ENCODE measurements at places on chromosomes 4 and X. TPM values are rescaled to one million over a fixed set of nuclear protein-coding genes. Genes with fewer than 3 reads are reported as not detected.

DNA sequence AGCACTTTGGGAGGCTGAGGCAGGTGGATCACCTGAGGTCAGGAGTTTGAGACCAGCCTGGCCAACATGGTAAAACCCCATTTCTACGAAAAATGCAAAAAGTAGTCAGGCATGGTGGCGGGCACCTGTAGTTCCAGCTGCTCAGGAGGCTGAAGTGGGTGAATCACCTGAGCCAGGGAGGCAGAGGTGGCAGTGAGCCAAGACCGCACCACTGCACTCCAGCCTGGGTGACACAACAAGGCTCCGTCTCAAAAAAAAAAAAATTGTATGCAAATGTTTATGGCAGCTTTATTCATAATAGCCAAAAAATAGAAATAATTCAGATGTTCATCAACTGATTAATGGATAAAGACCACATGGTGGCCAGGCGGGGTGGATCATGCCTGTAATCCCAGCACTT, 9.8 kb upstream of the NOCT start:
- H3K36me3 ChIP-seq, result no peaks in the 10 kb centered on the region
- no peak overlapping the region for H3K27ac ChIP-seq
- no peaks in the 10 kb centered on the region for H3K27me3 ChIP-seq
- H3K4me1 ChIP-seq, result no peaks in the 10 kb centered on the region

GRCh38 chr4:15031993-15032675, 29.9 kb downstream of the CPEB2 start:
- peaks cover 18% of the 10 kb centered on the region for H3K4me1 ChIP-seq
- DNase-seq, result no peak
- H3K27ac ChIP-seq, result no peak overlapping the region

GRCh38 chr4:126708716-126709115, 924.0 kb upstream of the INTU start:
- no peak for DNase-seq
- no peak overlapping the region for H3K27ac ChIP-seq
- H3K4me3 ChIP-seq, result no peak overlapping the region
- H3K36me3 ChIP-seq, result no peaks in the 10 kb centered on the region
- no peaks in the 10 kb centered on the region for H3K4me1 ChIP-seq

DNA sequence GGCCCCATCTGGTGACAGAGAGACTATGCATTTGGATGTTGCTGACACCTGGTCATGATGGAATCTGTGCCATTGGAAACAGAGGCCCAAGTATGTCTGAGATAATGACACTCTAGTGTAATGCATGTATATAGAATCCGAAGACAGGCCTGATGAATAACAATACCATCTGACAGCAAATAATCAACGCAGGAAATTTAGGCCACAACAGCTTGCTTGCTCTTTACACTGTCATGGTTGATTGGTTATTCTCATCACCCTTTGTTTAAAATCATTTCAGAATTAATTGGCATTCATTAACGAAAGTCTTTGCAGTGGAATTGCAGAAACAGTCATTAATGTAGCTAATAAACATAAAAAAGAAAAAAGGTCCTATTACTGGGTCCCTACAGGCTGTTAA, 194.8 kb downstream of the AFF2 start:
- DNase-seq, result no peak
- H3K36me3 ChIP-seq, result no peaks in the 10 kb centered on the region
- no peaks in the 10 kb centered on the region for H3K4me1 ChIP-seq
- no peak overlapping the region for H3K4me3 ChIP-seq

- peaks cover 8% of the 10 kb centered on the region for H3K27me3 ChIP-seq
- peaks cover 9% of the 10 kb centered on the region for H3K4me1 ChIP-seq
- peaks cover 3% of the 10 kb centered on the region for H3K36me3 ChIP-seq
- no peak for DNase-seq
- no peak overlapping the region for H3K4me3 ChIP-seq
Observed at GRCh38 chrX:16114611-16115010, 8.8 kb upstream of the GRPR start.

DNA sequence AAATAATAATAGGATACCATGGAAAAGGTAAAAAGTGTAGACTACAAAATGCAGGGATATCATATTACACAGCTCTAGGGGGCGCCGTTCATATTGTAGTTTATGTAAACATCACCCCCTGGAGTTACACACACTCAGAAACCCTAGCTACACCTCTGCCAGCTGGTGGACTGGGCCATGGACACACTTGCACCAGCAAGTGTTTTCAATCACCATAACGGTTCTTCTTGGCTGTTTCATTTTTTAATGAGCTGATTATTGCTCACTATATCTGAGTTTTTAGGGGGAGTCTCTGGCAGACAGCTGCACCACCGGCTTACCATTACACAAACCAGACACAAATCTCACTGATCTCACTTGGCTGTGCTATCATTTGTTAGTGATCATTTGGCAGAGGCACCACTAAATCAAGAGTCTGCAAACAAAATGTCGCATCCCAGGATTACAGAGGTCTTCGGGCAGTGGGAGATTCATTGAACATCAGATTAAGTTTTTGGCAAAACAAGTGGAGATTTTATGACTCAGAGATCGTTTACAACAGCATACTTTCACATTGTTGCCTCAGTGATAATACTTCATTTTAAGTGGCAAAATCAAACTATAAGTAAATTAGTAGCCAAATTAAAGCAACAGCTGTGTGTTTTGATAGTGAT, 185.7 kb downstream of the UNC5C start:
- no peaks in the 10 kb centered on the region for H3K36me3 ChIP-seq
- H3K27ac ChIP-seq, result no peak overlapping the region
- no peaks in the 10 kb centered on the region for H3K4me1 ChIP-seq
- no peaks in the 10 kb centered on the region for H3K27me3 ChIP-seq
- no peak overlapping the region for H3K4me3 ChIP-seq

- no peak overlapping the region for H3K27ac ChIP-seq
- no peak overlapping the region for H3K4me3 ChIP-seq
- H3K36me3 ChIP-seq, result no peaks in the 10 kb centered on the region
- H3K4me1 ChIP-seq, result no peaks in the 10 kb centered on the region
- H3K27me3 ChIP-seq, result no peaks in the 10 kb centered on the region
- DNase-seq, result no peak
Observed at GRCh38 chr4:123104310-123105025, 182.1 kb upstream of the NUDT6 start.

GRCh38 chr4:85489273-85489981, 14.5 kb downstream of the ARHGAP24 start:
- H3K36me3 ChIP-seq, result no peaks in the 10 kb centered on the region
- H3K4me3 ChIP-seq, result no peak overlapping the region
- no peak for DNase-seq
- H3K27me3 ChIP-seq, result no peaks in the 10 kb centered on the region

GRCh38 chr4:116343809-116344208, 741.6 kb downstream of the TRAM1L1 start:
- H3K27ac ChIP-seq, result no peak overlapping the region
- H3K4me1 ChIP-seq, result no peaks in the 10 kb centered on the region
- no peak for DNase-seq
- H3K4me3 ChIP-seq, result no peak overlapping the region
- no peaks in the 10 kb centered on the region for H3K27me3 ChIP-seq

GRCh38 chr4:16000708-16001483, 37.9 kb upstream of the FGFBP2 start:
- H3K27me3 ChIP-seq, result no peaks in the 10 kb centered on the region
- no peaks in the 10 kb centered on the region for H3K36me3 ChIP-seq
- no peak overlapping the region for H3K4me3 ChIP-seq
- no peak overlapping the region for H3K27ac ChIP-seq

- no peaks in the 10 kb centered on the region for H3K27me3 ChIP-seq
- H3K27ac ChIP-seq, result no peak overlapping the region
Observed at GRCh38 chr4:189780391-189780790, 160.3 kb upstream of the FRG1 start.

DNA sequence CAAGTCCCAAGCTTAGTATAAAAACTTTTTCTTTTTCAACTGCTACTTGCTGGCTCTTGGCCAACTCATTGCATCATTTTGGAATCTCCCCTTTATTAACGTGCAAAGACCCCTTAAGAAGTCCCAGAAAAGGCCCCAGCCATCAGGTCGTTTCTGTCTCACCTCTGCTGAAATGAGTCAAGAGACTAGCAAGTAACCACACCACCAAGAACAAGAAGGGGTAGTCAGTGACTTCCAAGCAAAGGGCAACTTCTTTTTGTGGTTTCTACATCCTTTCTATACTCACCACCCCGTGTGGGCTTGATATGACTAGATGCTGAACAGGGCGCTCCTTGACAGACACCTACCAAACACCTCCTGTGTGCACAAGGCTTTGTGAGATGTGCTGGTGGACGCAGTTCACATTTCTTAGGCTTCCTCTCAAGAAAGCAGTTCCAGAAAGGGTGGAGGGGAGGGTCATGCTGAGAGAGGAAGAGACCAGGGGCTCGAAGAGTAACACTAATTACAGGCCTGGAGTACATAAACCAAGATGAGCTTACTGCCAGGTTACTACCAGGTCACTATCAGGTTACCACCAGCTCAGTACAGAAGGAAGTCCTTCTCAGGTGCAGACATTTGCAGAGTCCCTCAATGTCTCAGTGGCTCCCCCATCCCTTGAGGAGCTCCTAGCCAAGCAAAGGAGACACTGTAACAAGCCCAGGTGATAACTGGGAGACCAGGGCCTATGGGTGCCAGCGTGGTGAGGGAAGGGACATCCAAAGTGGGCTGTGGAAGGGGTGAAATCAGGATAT, 19.3 kb downstream of the JAKMIP1 start:
- H3K27me3 ChIP-seq, result peaks cover 2% of the 10 kb centered on the region
- H3K4me1 ChIP-seq, result peaks cover 63% of the 10 kb centered on the region
- peaks cover 17% of the 10 kb centered on the region for H3K36me3 ChIP-seq
- no peak overlapping the region for H3K4me3 ChIP-seq
- H3K27ac ChIP-seq, result peak overlapping the region; percentile 94
- DNase-seq, result peak; percentile 83

GRCh38 chrX:19740744-19741143, 146.7 kb downstream of the SH3KBP1 start:
- peaks cover 78% of the 10 kb centered on the region for H3K4me1 ChIP-seq
- H3K27me3 ChIP-seq, result no peaks in the 10 kb centered on the region
- H3K36me3 ChIP-seq, result peaks cover 56% of the 10 kb centered on the region
- no peak overlapping the region for H3K4me3 ChIP-seq
- no peak for DNase-seq

DNA sequence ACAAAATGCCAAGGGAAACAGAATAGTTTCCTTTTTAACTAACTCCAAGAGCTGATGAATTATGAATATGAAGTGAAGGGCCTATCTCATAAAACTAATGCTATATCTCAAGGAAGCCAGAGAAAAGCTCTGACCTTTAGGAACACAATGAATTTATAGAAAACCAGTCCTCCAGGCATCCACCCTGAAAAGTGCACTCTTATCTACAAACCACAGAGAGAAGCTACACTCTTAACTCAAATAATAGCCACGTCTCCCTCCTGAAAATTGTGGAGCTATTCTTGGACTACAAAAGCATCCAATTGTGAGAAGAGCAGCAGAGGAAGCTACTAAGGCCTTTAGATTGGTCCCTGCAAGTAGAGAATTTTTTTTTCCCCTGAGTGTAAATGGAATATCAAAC, 253.9 kb downstream of the IL15 start:
- no peaks in the 10 kb centered on the region for H3K4me1 ChIP-seq
- no peak overlapping the region for H3K27ac ChIP-seq
- no peak for DNase-seq

- peak overlapping the region; percentile 91 for H3K27ac ChIP-seq
- H3K36me3 ChIP-seq, result peaks cover 12% of the 10 kb centered on the region
- peaks cover 34% of the 10 kb centered on the region for H3K4me1 ChIP-seq
- DNase-seq, result peak; percentile 72
- no peaks in the 10 kb centered on the region for H3K27me3 ChIP-seq
Observed at GRCh38 chr4:110196871-110197528, 1.4 kb downstream of the ELOVL6 start.

DNA sequence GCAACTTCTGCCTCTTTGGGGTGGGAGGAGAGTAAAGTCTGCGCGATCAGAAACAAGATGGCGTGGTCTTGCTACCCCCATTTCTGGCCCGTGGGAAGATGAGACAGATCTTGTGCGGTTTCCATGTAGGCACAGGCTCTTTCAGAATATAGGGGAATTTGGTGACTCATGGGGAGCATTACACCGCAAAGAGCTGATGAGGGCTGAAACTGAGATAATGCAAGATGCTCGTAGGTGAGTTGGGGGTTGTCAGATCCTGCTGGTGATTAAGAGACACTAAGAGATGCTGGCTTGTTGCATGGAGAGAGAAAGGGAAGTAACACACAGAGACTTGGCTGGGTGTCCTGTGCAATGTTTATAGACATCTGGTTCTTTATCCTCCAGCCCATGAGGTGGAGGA, 1.5 kb downstream of the EVC start:
- peak overlapping the region; percentile 68 for H3K4me3 ChIP-seq
- H3K4me1 ChIP-seq, result peaks cover 15% of the 10 kb centered on the region
- peak; percentile 43 for DNase-seq

DNA sequence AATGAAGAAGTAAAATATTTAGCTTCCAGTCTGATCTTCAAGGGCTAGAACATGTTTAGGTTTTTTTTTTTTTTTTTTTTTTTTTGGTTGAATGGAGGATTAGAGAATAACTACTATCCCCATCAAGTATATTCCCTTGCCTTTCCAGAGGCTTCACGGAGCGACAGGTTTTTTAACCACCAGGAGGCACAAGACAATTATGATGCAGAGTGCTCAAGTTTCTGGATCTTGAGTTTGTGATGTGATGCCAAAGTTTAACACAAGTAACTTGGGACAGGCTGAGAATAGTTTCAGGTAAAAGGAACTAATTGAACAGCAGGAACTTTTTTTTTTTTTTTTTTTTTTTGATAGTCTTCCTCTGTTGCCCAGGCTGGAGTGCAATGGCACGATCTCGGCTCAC, 30.3 kb downstream of the CCNI start:
- H3K4me3 ChIP-seq, result no peak overlapping the region
- no peak for DNase-seq
- H3K36me3 ChIP-seq, result peaks cover 28% of the 10 kb centered on the region
- peaks cover 15% of the 10 kb centered on the region for H3K4me1 ChIP-seq
- no peak overlapping the region for H3K27ac ChIP-seq
- H3K27me3 ChIP-seq, result no peaks in the 10 kb centered on the region

GRCh38 chr4:184217634-184218033, at the start of gene ENPP6:
Gene ENPP6, minus strand, starts transcription at chr4:184217873. Its CDS starts 54 bp downstream, at chr4:184217819.
- H3K4me3 ChIP-seq, result no peak within 1 kb of the TSS
- no peaks in the 10 kb centered on the region for H3K4me1 ChIP-seq
- H3K36me3 ChIP-seq, result no peaks in the 10 kb centered on the region
- peaks cover 33% of the 10 kb centered on the region for H3K27me3 ChIP-seq
- no peak for DNase-seq

- no peak overlapping the region for H3K4me3 ChIP-seq
- no peak for DNase-seq
- no peaks in the 10 kb centered on the region for H3K36me3 ChIP-seq
- H3K27me3 ChIP-seq, result peaks cover 15% of the 10 kb centered on the region
- peaks cover 16% of the 10 kb centered on the region for H3K4me1 ChIP-seq
Observed at GRCh38 chr4:122701965-122702364, 30.5 kb upstream of the BBS12 start.

GRCh38 chr4:20046931-20047677, 204.6 kb upstream of the SLIT2 start:
- no peak overlapping the region for H3K4me3 ChIP-seq
- H3K27ac ChIP-seq, result no peak overlapping the region
- DNase-seq, result no peak

Gene SPANXB1
- total RNA-seq, result not detected

Gene DMRTC1B
- not detected for total RNA-seq

Gene MYOZ2
- not detected for total RNA-seq

Gene RAB41
- not detected for total RNA-seq

Gene PRSS48
- not detected for total RNA-seq

Gene MXRA5
- not detected for total RNA-seq
